ENCODE measurements at places on chromosomes 13 and 19. TPM values are rescaled to one million over a fixed set of nuclear protein-coding genes. Genes with fewer than 3 reads are reported as not detected.

LILRA2 gene
- total RNA-seq = 0.91 TPM

GRCh38 chr19:40084948-40085347, 5.8 kb downstream of the ZNF780A start:
- H3K36me3 ChIP-seq = peaks cover 2% of the 10 kb centered on the region
- no peaks in the 10 kb centered on the region for H3K27me3 ChIP-seq
- H3K27ac ChIP-seq = no peak overlapping the region
- DNase-seq = no peak
- peaks cover 7% of the 10 kb centered on the region for H3K4me1 ChIP-seq

DNA sequence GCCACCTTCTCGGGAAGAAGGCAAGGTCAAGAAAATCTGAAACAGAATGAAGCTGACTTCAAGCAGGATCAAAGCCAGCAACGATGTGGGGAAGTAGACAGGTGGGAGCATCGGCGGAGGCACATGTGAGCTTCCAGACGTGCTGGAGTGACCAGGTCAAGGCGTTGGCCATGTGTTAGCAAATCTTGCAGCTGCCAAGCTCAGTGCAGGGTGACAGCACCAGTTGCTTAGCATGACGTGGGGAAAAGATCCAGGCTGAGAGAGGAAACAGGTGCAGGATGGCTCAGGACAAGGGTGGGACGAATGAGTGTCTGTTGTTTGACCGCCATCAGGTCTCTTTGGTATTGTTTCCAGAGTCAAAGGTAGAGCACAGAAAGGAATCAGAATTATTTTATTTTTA, 92.3 kb downstream of the TNFSF13B start:
- H3K4me3 ChIP-seq = no peak overlapping the region
- no peaks in the 10 kb centered on the region for H3K36me3 ChIP-seq
- H3K27ac ChIP-seq = no peak overlapping the region
- no peaks in the 10 kb centered on the region for H3K4me1 ChIP-seq
- no peaks in the 10 kb centered on the region for H3K27me3 ChIP-seq

DNA sequence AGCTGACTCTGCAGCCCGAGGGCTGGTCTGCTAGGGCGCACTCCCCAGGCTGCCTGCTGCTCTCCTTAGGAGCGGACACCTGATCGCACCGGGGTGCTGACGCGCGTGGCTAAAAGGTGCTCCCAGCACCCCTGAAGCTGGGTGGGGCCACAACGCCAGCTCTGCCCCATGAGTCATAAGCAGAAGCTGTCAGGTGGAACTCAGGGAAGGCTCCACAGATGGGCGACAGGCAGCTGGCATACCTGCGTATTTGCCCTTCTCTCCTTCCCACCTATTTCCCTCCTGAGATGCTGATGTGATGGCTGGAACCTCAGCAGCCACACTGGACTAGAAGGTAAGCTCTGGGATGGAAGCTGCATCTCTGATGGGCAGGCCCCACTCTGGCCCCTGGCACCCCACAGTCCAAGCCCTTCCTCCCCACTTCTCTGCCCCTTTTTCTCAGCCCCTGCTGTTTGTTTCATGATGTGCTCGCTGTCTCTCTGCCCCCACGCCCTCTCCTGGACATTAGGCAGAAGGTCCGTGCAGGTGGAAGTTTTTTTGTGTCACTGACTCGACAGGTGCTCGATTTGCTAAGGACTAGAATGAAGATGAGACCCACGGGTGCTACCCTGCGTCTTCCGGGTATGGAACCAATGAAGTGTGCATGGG, 30.3 kb upstream of the CACTIN start:
- no peak overlapping the region for H3K27ac ChIP-seq
- peaks cover 6% of the 10 kb centered on the region for H3K4me1 ChIP-seq
- no peak overlapping the region for H3K4me3 ChIP-seq
- peaks cover 48% of the 10 kb centered on the region for H3K36me3 ChIP-seq
- DNase-seq = no peak

- no peaks in the 10 kb centered on the region for H3K27me3 ChIP-seq
- no peak overlapping the region for H3K4me3 ChIP-seq
- H3K27ac ChIP-seq = no peak overlapping the region
These were observed 42.2 kb upstream of the CEACAM21 start for GRCh38 chr19:41533671-41534215.

DNA sequence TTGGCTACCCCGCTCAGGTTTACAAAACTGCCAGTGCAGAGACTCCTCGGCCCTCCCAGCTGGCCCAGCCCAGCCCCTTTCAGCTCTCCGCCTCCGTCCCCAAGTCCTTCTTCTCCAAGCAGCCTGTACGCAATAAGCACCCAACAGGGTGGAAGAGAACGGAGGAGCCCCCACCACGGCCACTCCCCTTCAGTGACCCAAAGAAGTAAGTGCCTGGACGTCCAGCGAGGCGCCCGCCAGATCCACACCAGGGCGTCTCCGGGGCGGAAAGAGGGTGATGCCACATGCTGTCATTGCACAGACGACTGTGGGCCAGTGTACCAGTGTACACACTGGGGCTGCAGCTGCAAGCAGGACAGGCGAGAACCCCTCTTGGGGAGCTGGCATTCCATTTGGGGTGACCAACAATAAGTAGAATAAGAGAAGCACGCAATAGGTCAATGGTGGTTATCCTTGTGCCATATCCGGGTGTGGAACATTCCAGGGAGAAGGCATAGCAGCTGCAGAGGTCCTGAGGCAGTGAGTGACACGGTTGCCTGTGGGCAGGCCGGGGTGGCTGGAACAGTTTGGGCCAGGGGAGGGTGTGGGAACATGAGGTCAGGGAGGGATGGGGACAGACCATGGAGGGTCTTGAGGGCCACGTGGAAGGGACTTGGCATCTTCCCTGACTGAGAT, 41.3 kb downstream of the DPF1 start:
- H3K4me1 ChIP-seq = no peaks in the 10 kb centered on the region
- H3K36me3 ChIP-seq = no peaks in the 10 kb centered on the region
- H3K4me3 ChIP-seq = no peak overlapping the region

DNA sequence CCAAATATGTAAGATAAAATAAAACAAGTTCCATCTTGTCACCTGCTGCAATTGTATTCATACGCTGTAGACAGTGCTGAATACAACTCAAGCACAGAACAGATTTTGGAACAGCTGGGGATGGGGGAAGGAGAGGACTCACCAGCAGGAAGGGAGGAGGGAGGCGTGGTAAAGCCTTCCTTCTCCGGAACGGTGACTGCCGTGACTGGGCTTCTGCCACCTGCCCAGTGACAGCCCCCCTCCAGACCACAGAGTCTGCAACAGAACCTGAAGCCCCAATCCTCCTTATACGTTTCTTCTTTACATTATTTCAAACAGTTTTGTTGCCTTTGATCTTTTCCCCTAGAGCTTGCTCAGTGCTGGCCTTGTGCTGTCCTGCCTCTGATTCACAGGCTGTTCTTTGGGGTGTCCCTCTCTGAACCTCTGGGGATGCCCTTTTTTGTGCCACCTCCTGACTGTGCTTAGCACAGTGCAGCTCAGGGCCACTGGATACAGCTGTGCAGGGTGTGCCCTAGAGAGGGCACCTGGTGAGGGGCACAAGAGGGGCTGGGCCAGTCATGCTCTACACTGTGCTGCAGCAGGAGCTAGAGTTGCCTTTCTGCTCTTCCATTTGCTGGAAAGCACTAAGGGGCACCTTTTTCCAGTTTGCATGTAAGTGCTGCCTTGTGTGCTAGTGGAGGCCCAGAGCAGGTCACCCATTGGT, 213.0 kb downstream of the ZIC5 start:
- no peaks in the 10 kb centered on the region for H3K4me1 ChIP-seq
- H3K27ac ChIP-seq = no peak overlapping the region
- H3K36me3 ChIP-seq = no peaks in the 10 kb centered on the region
- H3K4me3 ChIP-seq = no peak overlapping the region
- no peaks in the 10 kb centered on the region for H3K27me3 ChIP-seq

DNA sequence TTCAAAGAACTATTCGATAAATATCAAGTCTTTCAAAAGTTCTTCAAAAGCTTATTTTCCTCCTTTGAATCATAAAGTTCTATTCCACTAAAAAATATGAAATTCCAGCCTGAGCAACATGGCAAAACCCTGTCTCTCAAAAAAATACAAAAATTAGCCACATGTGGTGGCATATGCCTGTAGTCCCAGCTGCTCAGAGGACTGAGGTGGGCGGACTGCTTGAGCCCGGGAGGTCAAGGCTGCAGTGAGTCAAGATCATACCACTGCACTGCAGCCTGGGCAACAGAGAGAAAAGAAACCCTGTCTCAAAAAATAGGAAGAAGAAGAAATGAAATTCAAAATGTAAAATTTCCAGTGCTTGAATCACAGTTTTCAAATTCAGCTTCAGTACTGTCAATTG, 24.6 kb downstream of the CAB39L start:
- H3K27ac ChIP-seq = no peak overlapping the region
- H3K4me3 ChIP-seq = no peak overlapping the region
- no peak for DNase-seq
- no peaks in the 10 kb centered on the region for H3K36me3 ChIP-seq
- H3K27me3 ChIP-seq = no peaks in the 10 kb centered on the region
- H3K4me1 ChIP-seq = no peaks in the 10 kb centered on the region

DNA sequence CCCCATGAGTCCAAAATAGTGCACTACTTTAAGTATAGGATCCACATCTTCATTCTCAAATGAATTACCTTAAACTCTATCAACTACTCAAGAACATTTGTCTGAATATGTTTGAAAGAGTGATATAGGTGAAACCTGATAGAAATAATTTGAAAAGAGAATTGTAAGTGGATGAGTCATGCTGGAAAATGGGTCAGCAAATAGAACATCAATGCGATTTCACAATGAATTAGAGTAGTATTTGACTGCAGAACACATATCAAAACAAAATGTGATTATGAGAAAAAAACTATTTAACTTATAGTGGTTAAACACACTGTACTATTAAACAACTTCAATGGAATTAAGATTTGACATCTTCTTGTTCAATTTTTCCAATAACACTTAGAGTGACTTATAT, 300.6 kb upstream of the KLHL1 start:
- no peaks in the 10 kb centered on the region for H3K27me3 ChIP-seq
- no peak for DNase-seq
- H3K36me3 ChIP-seq = no peaks in the 10 kb centered on the region
- H3K4me1 ChIP-seq = no peaks in the 10 kb centered on the region
- no peak overlapping the region for H3K27ac ChIP-seq
- H3K4me3 ChIP-seq = no peak overlapping the region

- no peak for DNase-seq
- H3K27ac ChIP-seq = peak overlapping the region; percentile 87
- H3K4me3 ChIP-seq = peak overlapping the region; percentile 68
These were observed 63.1 kb downstream of the KCNRG start for GRCh38 chr13:50078231-50078894.

DNA sequence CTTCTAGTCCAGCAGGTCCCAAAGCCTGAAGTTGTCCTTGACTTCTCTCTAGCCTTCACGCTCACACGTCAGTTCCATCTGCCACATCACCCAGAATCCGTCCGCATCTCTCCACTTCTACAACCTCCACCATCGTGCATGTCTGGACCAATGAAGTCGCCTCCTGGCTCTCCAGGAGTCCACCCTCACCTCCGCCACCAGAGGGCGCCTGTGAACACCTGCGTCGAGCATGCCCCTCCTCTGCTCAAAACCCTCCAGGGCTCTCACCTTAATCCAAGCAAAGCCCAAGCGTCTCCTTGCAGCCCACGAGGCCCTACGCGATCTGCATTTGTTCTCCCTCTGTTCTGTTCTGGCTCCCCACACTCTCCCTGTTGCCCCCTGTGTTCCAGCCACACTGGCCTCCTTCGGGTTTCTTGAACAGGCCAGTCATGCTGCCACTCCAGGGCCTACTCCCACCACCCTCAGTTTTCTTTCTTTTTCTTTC, 3.7 kb downstream of the USHBP1 start:
- no peak overlapping the region for H3K4me3 ChIP-seq
- DNase-seq = peak; percentile 57
- H3K36me3 ChIP-seq = no peaks in the 10 kb centered on the region
- no peak overlapping the region for H3K27ac ChIP-seq

DNA sequence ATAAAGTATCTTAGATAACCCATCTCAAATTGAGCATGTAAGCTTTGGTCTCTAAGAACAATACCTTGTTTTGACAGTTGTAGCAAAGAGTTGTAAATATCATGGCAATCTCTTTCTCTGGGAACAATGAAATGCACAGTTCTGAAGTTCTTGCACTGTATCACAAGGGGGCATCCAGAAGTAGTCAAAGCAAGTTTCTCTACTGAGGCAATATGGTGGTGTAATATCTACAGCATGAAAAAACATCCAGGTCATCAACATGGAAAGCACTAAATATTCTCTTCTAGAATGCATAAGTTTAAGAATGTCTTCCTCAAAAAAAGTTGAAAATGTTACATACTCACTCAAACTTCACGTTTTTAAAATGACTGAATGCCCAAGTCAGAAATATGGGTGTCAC, 19.6 kb downstream of the MTMR6 start:
- no peak overlapping the region for H3K27ac ChIP-seq
- no peak for DNase-seq
- H3K36me3 ChIP-seq = peaks cover 37% of the 10 kb centered on the region
- no peaks in the 10 kb centered on the region for H3K4me1 ChIP-seq

GRCh38 chr19:42926781-42927180, 9.1 kb upstream of the PSG6 start:
- H3K27ac ChIP-seq = no peak overlapping the region
- no peaks in the 10 kb centered on the region for H3K4me1 ChIP-seq
- DNase-seq = no peak
- H3K36me3 ChIP-seq = no peaks in the 10 kb centered on the region
- H3K4me3 ChIP-seq = no peak overlapping the region

DNA sequence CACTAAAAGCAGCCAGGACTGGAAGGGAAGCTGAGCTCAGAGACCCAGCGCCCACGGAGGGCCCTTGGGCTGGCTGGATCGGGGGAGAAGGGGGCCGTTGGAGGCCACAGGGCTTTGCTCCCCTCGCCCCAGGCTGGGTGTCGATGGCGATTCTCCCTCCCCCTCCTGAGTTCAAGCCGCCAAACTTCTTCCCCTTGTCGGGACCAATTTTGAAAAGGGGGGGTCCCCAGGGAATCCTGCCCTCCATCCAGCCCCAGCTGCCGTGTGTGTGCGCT, 61.2 kb downstream of the COLGALT1 start:
- no peaks in the 10 kb centered on the region for H3K4me1 ChIP-seq
- no peaks in the 10 kb centered on the region for H3K36me3 ChIP-seq
- H3K27me3 ChIP-seq = peaks cover 26% of the 10 kb centered on the region
- DNase-seq = no peak

- H3K36me3 ChIP-seq = peaks cover 22% of the 10 kb centered on the region
- H3K4me1 ChIP-seq = no peaks in the 10 kb centered on the region
- DNase-seq = no peak
- H3K4me3 ChIP-seq = peak overlapping the region; percentile 38
- H3K27ac ChIP-seq = no peak overlapping the region
- no peaks in the 10 kb centered on the region for H3K27me3 ChIP-seq
These were observed 24.7 kb downstream of the ZNF564 start for GRCh38 chr19:12526542-12526941.

All from gastrocnemius medialis (tissue), 4 donors.